ENCODE measurements at places on chromosomes 5 and 9. TPM values are rescaled to one million over a fixed set of nuclear protein-coding genes. Genes with fewer than 3 reads are reported as not detected.
A peak's percentile ranks its signal among the peaks of the same experiment; 100 is the strongest.

DNA sequence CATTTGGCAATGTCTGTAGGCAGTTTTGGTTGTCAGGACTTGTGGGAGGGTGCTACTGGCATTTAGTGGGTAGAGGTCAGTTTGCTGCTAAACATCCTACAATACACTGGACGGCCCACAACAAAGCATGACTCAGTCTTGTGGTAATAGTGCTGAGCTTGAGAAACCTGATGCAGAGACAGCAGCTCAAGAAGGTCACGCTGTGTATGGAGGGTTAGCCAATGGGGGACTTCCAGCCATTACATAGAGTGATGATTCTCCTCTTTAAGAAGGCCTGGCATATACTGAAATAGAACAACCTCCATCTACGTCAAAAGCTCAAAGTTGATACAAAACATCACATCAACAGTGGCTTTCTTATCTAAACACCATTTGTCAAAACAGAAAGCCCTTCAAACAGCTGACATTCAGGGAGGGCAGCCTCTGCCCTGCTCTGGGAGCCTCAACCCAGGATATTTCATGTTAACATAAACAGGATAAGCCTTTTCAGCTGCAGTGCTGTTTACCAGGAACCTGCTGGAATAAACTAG is 143.0 kb downstream of the GPBP1 start:
- H3K27me3 ChIP-seq, result no peaks in the 10 kb centered on the region
- DNase-seq, result no peak
- peaks cover 9% of the 10 kb centered on the region for H3K4me1 ChIP-seq
- H3K4me3 ChIP-seq, result no peak overlapping the region

Gene PCDHGC5
- 3.0 TPM for total RNA-seq

Gene CCL27
- 0.86 TPM for total RNA-seq

Gene TMEM267
- 10.2 TPM for total RNA-seq

Gene RGMB
- total RNA-seq, result 98.3 TPM

DNA sequence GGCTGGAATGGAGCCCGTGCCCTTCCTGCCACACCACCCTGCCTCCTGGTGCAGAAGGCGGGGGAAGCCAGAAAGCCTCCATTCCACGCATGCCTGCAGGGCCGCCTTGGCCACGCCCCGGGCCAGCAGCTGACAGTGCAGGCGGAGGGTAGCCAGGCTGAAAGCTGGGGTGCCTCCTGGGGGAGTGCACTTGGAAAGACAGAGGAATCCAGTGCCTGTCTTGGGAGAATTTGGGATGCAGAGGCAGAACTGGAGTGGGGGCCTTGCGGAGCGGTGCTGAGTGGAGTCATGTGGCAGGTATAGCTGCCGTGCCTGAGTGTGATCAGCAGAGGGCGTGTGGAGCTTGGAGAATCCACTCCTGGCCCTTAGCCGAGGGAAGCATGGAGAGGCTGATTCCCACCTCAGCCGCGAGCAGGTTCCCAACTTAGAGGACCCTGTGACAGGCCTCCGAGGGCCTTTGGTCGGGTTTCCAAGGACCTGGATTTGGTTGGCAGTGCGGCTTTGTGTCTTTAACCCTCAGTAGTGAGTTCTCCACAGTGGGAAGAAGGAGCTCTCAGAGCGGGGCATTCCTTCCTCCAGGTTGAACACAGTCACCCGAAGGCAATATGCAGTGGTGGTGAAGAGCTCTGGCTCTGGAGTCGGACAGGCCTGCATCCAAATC is 9.1 kb upstream of the URM1 start:
- peak overlapping the region; percentile 3 for H3K27ac ChIP-seq
- peak overlapping the region; percentile 76 for H3K4me3 ChIP-seq
- H3K27me3 ChIP-seq, result peaks cover 3% of the 10 kb centered on the region
- H3K36me3 ChIP-seq, result no peaks in the 10 kb centered on the region

Gene QRFP
- not detected for total RNA-seq

DNA sequence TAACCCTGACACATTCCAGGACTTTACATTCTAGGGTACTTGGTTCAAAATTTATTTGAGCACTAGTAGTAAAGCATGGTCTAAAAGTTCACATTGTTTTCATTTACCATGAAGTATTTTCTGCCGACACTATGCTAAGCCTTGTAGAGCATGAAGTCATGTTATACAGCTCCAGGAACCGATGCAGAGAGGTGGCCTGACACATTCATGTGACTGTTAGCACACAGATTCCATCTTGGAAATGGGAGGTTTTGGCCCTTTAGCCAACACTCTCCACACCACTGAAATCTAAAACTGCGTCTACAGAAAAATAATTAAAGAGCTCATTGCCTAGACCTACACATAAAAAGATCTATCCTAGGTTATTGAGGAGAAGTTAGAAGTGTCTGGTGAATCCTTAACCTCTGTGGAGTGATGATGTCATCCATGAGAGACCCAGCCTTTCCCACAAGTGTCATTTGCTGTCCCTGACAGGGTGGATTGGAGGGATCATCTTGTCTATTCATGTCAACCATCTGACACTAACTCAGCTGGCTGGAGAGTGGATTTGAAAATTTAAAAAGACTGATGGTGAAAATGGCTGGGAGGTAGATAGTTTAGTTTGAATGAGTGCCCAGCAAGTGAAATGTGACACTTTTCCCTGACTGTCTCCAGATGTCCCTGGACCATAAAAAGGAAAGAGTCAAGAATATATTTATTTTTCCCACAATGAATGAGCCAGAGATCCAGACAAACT is 1.3 kb downstream of the RANBP3L start:
- DNase-seq, result no peak
- no peak overlapping the region for H3K4me3 ChIP-seq
- peaks cover 17% of the 10 kb centered on the region for H3K4me1 ChIP-seq
- no peaks in the 10 kb centered on the region for H3K36me3 ChIP-seq
- no peaks in the 10 kb centered on the region for H3K27me3 ChIP-seq

DNA sequence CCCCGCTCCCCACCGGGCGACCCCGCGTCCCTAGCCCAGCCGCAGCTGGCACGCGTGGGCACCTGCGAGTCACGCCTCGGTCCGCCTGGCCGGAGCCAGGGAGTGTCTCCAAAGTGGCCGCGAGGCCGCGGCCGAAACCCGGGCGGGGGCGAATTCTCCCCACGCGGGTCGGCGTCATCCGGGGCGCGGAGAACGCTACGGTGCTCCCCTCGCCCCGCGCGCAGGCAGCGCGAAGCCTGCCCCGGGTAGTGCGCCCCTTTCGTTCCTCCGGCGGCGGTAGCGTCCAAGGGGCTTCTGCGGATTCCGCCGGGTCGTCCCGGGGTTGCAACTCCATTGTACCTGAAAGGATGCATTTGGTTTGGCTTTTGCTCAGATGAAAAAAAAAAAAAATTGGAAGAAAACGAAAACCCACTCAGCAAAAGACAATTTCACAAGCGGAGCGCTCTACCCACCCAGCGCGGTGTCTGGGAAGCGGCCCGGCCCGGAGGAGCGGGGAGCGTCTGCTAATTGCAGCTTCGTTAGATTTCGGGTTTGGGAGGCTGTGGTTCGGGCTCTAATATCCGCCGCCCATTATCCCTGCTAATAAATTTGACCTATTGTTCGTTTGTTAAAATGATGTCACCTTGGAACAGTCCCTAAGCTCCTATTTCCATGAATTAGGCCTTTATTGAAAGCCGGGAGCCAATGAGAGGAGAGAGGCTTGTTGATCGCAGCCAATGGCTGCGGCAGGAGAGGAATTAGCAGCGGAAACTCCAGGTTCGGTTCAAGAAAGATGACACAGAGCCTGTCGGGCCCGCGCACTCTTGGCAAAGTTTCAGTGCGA is at the start of gene TLX3:
TLX3 (plus strand) TSS at position 796 of the 823 bp plus-strand sequence. CDS start 118 bp downstream, outside the sequence.
- peak within 1 kb of the TSS; percentile 79 for H3K4me3 ChIP-seq
- H3K4me1 ChIP-seq, result peaks cover 13% of the 10 kb centered on the region
- H3K36me3 ChIP-seq, result peaks cover 4% of the 10 kb centered on the region
- H3K27me3 ChIP-seq, result peaks cover 92% of the 10 kb centered on the region
- no peak for DNase-seq

DNA sequence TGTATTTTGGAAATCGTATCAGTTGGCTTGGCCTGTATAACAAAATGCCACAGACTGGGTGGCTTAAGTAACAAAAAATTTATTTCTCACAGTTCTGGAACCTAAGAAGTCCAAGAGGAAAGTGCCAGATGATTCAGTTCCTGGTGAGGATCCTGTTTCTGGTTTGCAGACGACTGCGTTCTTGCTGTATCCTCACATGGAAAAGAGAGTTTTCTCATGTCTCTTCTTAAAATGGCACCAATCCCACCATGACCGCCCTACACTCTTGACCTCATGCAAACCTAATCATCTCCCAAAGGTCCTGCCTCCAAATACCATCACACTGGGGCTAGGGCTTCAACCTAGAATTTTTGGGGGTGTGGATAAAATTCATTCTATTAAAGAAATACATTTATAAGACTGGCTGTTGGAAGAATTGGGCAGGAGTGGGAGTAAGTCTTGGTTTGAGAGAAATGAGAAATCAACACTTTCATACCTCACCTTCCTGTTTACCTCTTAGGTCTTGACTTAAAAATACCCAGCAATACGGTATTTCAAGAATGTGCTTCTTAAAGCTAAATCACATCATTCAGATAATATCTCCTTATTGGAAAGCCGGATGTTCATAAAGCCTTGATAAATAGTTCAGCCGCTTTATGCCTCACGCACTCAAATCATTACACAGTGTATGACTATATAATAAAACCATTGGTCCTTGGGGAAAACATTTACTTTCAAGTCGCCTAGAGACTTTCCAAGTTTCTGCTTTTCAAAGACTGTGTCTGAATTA is 28.7 kb downstream of the PTTG1 start:
- no peak overlapping the region for H3K27ac ChIP-seq
- peaks cover 2% of the 10 kb centered on the region for H3K36me3 ChIP-seq
- no peak overlapping the region for H3K4me3 ChIP-seq
- H3K27me3 ChIP-seq, result peaks cover 11% of the 10 kb centered on the region

Gene RAB3C
- total RNA-seq, result 21.7 TPM

- no peak overlapping the region for H3K27ac ChIP-seq
- peaks cover 79% of the 10 kb centered on the region for H3K27me3 ChIP-seq
- peaks cover 5% of the 10 kb centered on the region for H3K4me1 ChIP-seq
- peaks cover 2% of the 10 kb centered on the region for H3K36me3 ChIP-seq
Measured at GRCh38 chr5:1443991-1444360, 1.3 kb downstream of the SLC6A3 start.

DNA sequence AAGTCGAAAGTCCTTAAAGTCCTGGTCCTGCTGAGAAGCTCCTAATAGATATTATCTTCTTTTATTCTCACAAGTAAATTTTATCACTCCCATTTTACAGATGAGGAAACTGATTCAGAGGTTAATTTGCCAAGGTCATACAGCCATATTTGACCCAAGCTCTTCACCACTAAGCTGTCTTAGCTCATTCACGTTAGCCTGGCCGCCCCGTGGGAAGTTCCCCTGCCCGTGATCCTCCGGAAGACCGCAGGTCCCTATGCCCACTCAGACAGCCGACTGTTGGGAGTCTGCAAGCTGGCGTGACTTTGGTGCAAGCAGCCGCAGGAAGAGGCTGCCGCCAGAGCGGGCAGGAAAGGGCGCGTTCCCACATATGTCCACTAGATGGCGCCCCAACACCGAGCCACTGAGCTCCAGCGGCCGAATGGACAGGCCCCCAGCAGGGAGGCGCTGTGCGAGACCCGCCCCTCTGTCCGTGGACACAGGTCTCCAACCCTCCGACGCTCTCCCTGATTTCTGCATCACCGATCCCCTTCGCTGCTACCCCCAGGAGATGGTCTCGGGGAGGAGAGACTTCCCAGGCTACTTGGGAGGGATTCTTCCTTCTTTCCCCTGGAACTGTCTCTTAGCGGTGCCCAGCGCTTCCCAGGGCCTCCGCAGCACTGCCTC is 10.0 kb upstream of the ARAP3 start:
- H3K4me1 ChIP-seq, result peaks cover 41% of the 10 kb centered on the region
- no peaks in the 10 kb centered on the region for H3K36me3 ChIP-seq
- peak; percentile 96 for DNase-seq
- peaks cover 14% of the 10 kb centered on the region for H3K27me3 ChIP-seq
- H3K27ac ChIP-seq, result no peak overlapping the region

DNA sequence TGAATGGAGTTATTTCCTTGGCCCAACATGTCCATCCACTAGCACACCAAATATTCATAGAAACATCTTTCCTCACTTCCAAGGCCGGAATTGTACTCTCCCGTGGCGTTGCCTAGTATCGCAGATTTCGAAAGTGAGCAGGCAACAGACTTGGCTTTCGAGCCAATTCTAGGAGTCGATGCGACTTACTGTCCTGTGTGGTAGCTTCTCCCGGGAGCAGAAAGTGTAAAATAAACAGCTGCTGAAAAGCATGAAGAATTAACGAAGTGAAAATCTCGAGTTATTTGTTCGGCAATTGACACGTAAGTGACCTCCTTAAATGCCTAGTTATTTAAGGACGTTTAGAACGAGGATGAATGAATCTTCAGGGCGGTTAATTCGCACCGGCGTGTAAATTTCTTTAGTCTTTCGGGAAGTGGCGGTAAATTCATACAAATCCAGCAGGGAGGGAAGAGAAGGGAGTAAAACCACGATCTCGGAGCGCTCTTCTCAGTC is 449 bp upstream of the PCSK5 start:
- peak overlapping the region; percentile 29 for H3K27ac ChIP-seq
- H3K4me1 ChIP-seq, result peaks cover 23% of the 10 kb centered on the region
- peak overlapping the region; percentile 95 for H3K4me3 ChIP-seq
- H3K27me3 ChIP-seq, result peaks cover 53% of the 10 kb centered on the region

Gene PCDHGB1
- total RNA-seq, result 2.8 TPM

Gene ALDH1A1
- 0.14 TPM for total RNA-seq

DNA sequence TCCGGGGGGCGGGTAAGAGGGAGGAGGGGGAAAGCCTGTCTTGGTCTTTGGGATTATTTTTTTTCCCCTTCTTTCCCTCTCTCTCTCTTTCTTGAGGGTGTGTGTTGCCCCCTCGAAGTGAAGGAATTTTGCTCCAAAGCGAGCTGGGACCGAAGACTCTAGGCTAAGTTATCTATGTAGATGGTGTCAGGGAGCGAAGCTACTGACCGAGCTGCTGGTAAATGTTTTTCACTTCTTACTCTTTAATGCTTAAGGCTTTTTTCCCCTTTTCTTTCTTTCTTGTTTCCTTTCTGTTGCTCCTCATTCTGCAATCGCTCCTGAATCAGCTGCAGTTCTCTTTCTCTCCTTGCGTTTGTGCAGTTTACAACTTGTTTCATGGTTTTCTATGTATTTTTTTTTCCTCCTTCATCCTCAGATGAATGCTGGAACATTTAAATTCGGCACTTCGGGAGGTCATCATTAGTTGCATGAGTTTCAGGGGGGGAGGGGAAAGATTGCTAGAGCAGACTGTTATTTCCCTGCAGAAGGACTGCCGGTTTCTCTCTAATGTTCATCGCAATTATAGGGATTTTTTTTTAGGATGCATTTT is 1312.0 kb upstream of the WWC1 start:
- H3K27ac ChIP-seq, result peak overlapping the region; percentile 57
- no peaks in the 10 kb centered on the region for H3K27me3 ChIP-seq
- peak overlapping the region; percentile 92 for H3K4me3 ChIP-seq
- no peak for DNase-seq
- no peaks in the 10 kb centered on the region for H3K36me3 ChIP-seq

Gene INSL4
- total RNA-seq, result not detected

Gene LCN12
- total RNA-seq, result 0.50 TPM
